ENCODE measurements at places on chromosomes 13 and 19.
A peak's percentile ranks its signal among the peaks of the same experiment; 100 is the strongest.

GRCh38 chr19:35146746-35147459 lies 3.8 kb downstream of the FXYD7 start:
- no peaks in the 10 kb centered on the region for H3K36me3 ChIP-seq
- peaks cover 4% of the 10 kb centered on the region for H3K4me1 ChIP-seq
- DNase-seq: no peak
- H3K4me3 ChIP-seq: no peak overlapping the region

DNA sequence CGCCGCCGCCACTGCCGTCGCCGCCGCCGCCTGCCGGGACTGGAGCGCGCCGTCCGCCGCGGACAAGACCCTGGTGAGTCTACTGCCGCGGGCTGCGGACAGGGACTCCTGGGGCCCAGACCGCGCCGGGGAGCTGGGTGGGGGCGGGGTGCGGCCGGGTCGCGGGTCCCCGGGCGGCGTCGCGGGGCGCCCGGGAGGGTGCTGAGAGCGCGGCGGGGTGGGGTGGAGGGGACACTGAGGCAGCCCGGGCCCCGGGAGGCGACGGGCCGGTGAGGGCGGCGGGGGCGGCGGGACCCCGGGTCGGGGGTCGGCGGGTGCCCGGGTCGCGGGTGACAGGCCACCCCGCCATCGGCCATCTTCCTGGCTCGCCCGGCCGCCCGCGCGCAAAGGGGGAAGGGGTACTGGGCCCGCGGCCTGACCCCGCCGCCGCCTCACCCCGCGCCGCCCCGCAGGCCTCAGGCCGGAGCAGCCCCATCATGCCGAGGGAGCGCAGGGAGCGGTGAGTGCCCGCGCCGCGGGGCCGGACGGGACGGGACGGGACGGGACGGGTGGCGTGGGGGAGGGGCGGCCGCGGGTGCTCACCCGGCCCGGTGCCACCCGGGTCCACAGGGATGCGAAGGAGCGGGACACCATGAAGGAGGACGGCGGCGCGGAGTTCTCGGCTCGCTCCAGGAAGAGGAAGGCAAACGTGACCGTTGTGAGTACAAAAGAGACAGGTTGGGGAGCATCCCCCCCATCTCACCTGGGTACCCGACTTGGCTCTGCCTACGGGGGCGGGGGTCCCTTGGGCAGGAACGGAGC lies 489 bp downstream of the CCNE1 start:
- no peaks in the 10 kb centered on the region for H3K27me3 ChIP-seq
- no peaks in the 10 kb centered on the region for H3K4me1 ChIP-seq
- H3K4me3 ChIP-seq: peak overlapping the region; percentile 71
- DNase-seq: no peak
- H3K27ac ChIP-seq: no peak overlapping the region

DNA sequence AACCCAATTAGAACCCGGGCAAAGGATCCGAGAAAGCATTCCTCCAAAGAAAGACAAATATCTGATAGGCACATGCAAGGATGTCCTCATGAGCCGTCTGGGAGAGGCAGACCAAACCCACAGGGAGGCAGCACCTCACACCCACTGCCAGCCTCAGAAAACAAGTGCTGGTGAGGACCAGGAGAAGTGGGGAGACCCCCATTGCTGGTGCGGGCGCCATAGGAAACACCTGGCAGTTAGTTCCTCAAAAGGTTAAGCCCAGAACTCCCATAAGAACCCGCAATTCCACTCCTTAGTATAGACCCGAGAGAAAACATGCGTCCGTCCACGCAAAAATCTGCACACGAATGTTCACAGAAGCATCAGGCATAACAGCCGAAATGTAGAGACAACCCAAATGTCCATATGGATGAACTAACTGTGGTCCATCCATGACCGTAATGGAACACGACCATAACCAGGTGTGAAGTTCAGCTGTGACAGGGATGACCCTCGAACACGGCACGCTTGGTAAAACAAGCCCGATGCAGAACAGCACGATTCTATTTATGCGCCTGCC lies 7.9 kb downstream of the ZNF787 start:
- H3K27ac ChIP-seq: no peak overlapping the region
- no peak for DNase-seq
- no peaks in the 10 kb centered on the region for H3K36me3 ChIP-seq
- peaks cover 45% of the 10 kb centered on the region for H3K4me1 ChIP-seq

DNA sequence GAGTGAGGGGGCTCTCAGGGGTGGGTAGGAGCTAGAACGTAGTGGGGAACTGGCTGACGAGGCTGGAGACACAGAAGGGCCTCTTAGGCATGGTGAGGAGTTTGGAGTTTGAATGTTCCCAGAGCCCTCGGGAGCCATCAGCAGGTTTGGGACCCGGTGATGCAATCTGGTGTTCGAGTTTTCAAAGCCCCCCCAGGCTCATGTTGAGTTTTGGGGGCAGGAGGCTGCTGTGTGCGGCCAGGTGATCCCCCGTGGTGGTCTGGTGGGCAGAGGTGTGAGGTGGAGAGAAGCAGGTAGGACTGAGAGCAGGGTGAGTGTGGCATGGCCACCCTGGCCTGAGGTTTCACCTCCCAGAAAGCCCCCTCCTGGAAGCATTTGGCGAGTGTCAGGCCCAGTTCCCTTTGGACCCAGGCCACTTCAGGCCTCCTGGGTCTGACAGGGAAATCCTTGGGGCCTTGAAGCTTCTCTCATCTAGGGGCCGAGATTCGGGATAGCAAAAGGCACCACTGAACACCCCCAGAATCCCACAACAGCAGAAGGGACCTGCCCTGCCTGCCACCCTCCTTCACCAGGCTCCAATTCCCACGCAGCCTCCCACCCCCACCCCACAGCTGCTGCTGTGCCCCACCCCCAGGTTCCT lies 1.2 kb downstream of the YJEFN3 start:
- no peak for DNase-seq
- no peak overlapping the region for H3K27ac ChIP-seq
- H3K4me1 ChIP-seq: no peaks in the 10 kb centered on the region
- no peak overlapping the region for H3K4me3 ChIP-seq
- peaks cover 17% of the 10 kb centered on the region for H3K36me3 ChIP-seq

DNA sequence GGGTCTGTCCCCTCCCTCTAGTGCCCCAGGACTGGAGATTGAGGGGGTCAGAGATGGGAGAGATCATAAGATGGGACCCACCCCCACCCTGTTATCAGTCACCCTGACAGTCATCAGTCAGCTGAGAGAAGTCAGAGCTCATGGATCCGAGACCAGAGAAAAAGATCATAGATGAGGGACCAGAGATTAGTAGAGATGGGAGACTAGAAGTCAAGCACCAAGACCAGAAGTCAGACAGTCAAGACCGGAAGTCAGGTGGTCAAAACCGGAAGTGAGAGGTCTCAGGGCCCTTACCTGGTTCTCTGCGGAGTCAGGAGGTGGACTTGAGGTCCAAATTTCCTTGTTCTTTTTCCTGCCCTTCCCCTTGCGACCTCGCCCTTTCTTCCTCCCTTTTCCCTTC lies 7.0 kb downstream of the COL5A3 start:
- H3K4me1 ChIP-seq: peaks cover 7% of the 10 kb centered on the region
- H3K4me3 ChIP-seq: no peak overlapping the region
- no peaks in the 10 kb centered on the region for H3K36me3 ChIP-seq
- H3K27ac ChIP-seq: no peak overlapping the region
- no peaks in the 10 kb centered on the region for H3K27me3 ChIP-seq

DNA sequence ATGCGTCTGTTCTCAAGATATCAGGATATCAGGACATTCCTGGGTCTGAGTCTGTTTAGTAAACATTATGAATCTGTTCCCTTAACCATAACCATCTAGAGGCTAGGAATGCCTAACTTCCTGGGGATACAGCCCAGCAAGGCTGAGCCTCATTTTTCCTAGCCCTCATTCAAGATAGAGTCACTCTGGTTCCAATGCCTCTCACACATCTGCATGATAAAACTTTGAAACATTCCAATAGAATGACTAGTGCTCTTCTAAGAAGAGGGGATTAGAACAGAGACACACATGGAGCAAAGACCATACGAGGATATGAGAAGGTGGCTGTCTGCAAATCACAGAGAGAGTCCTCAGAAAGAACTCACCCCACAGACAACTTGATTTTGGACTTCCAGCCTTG lies 20.6 kb upstream of the CABP5 start:
- DNase-seq: no peak
- peaks cover 13% of the 10 kb centered on the region for H3K36me3 ChIP-seq
- no peak overlapping the region for H3K4me3 ChIP-seq
- no peaks in the 10 kb centered on the region for H3K27me3 ChIP-seq

DNA sequence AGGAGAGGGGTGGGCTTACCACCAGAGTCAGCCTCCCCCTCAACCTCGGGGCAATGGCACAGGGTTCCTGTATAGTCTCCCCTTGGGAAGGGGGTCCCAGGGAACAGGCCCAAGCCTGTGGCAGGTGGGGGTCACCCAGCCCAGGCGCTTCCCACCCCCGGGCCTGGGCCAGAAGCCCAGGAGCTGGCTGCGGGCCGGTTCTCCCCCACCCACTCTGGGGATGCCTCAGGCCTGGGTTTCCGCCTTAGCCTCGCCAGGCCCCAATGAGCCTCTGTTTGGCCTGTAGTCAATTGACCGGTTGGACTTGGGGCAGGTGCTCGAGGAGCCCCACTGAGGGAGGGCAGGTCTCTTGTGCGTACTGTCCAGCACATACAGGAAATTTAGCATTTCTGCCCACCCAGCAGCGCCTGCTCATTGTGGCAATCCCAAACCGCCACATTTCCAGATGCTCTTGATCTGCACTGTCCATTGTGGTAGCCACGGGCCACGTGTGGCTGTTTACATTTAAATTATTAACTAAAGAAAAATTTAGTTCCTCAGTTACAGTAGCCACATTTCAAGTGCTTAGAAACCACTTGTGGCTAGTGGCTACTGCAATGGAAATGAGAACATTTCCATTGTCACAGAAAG lies 9.9 kb downstream of the LYL1 start:
- peak overlapping the region; percentile 98 for H3K27ac ChIP-seq
- peaks cover 41% of the 10 kb centered on the region for H3K4me1 ChIP-seq
- no peak for DNase-seq
- H3K27me3 ChIP-seq: no peaks in the 10 kb centered on the region
- peaks cover 12% of the 10 kb centered on the region for H3K36me3 ChIP-seq

GRCh38 chr13:98452851-98453843 lies 123.8 kb downstream of the STK24 start:
- no peak overlapping the region for H3K4me3 ChIP-seq
- no peak overlapping the region for H3K27ac ChIP-seq
- no peak for DNase-seq
- peaks cover 18% of the 10 kb centered on the region for H3K36me3 ChIP-seq
- H3K4me1 ChIP-seq: peaks cover 23% of the 10 kb centered on the region
- H3K27me3 ChIP-seq: no peaks in the 10 kb centered on the region

GRCh38 chr13:111623208-111623607 lies 302.8 kb downstream of the TEX29 start:
- H3K36me3 ChIP-seq: no peaks in the 10 kb centered on the region
- no peak for DNase-seq
- H3K4me3 ChIP-seq: no peak overlapping the region

GRCh38 chr19:10286803-10287737 lies at the start of gene ICAM4:
ICAM4 (plus strand) TSS chr19:10286955; CDS start chr19:10287013, 58 bp downstream.
- no peak for DNase-seq
- H3K4me1 ChIP-seq: peaks cover 42% of the 10 kb centered on the region
- peaks cover 11% of the 10 kb centered on the region for H3K27me3 ChIP-seq

DNA sequence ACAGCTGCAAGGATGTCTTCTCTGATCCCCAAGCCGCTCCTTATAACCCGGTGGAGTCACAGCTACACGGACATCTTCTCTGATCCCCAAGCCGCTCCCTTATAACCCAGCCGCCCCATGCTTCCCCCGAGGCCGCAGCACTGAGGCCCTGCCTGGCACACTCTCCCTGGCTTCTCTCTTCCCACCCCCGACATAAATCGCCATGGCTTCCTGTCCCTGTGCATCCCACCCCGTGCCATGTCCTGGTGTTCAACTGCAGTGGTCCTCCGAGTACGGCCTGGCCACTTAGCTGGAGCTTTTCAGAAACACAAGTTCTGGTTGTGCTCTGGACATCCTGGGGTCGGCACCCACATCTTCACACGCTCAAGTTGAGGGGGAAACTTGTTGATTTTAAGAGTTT lies 60.4 kb downstream of the RASA3 start:
- H3K27me3 ChIP-seq: no peaks in the 10 kb centered on the region
- no peak for DNase-seq
- H3K27ac ChIP-seq: no peak overlapping the region
- peaks cover 23% of the 10 kb centered on the region for H3K4me1 ChIP-seq
- H3K36me3 ChIP-seq: no peaks in the 10 kb centered on the region

GRCh38 chr13:45016792-45017425 lies 27.6 kb downstream of the GPALPP1 start:
- peaks cover 33% of the 10 kb centered on the region for H3K36me3 ChIP-seq
- H3K4me1 ChIP-seq: no peaks in the 10 kb centered on the region
- DNase-seq: no peak
- no peak overlapping the region for H3K4me3 ChIP-seq
- no peaks in the 10 kb centered on the region for H3K27me3 ChIP-seq
- H3K27ac ChIP-seq: no peak overlapping the region

DNA sequence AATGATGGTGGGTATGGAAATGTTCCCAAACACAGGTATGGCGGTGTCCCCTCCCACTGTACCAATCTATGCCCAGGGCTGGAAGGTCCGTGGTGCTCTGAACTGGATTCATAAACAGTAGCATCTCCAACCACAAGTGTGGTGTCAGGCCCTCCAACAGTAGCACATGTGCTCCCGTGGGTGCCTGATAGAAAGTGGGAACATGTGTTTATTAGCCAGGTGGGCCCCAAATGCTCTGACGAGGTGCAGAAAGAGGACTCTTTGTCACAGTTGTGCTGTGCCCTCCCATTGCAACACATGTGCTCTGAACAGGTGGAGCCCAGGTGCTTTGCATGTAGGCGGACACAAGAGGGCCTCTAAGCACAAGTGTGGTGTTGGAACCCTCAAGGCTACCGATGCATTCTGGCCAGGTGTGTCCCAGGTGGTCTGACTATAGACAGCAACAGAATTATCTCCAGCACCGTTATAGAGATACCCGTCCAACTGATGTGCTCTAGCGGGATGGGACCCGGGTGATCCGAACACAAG lies 75.4 kb upstream of the ZNF30 start:
- no peaks in the 10 kb centered on the region for H3K27me3 ChIP-seq
- no peak overlapping the region for H3K4me3 ChIP-seq
- no peak for DNase-seq
- H3K27ac ChIP-seq: no peak overlapping the region
- H3K36me3 ChIP-seq: no peaks in the 10 kb centered on the region

- peaks cover 1% of the 10 kb centered on the region for H3K4me1 ChIP-seq
- H3K4me3 ChIP-seq: no peak overlapping the region
- no peaks in the 10 kb centered on the region for H3K27me3 ChIP-seq
- DNase-seq: no peak
- H3K36me3 ChIP-seq: peaks cover 5% of the 10 kb centered on the region
- no peak overlapping the region for H3K27ac ChIP-seq
Observed at GRCh38 chr19:5993201-5993600, 15.3 kb upstream of the RANBP3 start.

Measured in thoracic aorta (tissue), 2 donors.